Stimulated activated CD8-positive, alpha-beta memory T cell treated with anti-CD3 and anti-CD28 coated beads, Interleukin-7, amount 100 ng/mL, for 1 hour (primary cell): ENCODE measurements at places on chromosomes 2 and 18.

- DNase-seq, result no peak
Observed at GRCh38 chr2:45272549-45273265, 263.5 kb upstream of the SIX2 start.

- DNase-seq, result no peak
Observed at GRCh38 chr2:234632527-234633391, 135.9 kb upstream of the ARL4C start.

DNA sequence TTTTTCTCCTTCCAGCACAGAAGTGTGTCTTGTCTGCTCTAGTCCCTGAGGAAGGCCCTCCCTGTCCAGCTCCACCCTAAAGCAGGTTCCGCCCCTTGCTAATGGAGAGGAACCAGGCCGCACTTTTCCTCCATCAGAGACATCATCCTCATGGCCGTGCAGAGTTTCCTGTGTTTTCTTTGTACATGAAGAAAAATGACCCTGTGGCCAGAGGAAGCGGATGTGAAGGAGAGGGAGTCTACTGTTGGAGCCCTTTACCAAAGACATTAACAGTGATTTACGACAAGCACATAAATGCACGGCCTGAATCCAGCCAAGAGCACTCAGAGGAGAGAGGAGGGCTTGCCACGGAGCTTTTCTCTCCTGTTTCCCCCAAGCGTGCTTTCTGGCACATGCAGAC lies 109.5 kb downstream of the RNF144A start:
- no peak for DNase-seq

DNA sequence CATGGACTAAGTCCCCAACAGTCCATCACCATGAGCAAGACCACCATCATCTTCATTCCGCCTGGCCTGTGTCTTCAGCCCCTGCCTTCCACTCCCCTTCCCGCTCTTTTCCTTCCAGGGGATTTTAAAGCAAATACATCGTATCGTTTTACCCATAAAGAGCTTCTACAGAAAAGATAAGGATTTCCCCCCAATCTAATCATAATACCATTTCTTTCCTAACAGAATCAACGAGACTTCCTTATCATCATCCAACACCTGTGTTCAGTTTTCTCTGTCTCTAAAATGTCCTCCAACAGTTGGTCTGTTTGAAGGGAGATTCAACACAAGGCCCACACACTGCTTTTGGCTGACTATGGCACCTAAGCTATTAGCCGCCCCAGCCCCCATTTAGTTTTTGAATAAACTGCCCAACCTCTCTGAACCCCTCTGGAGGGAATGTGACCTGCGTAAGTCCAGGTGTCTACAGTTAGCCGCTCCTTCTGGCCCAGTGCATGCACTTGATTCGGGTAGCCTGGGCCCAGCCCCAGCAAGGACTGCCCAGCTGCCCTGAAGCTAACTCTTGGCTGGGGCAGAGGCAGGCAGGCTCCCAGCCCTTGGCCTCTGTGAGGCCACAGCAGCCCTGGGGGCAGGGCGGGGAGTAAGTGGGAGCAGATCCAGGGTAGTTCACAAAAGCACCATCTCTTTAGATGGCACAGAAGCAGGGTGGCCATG lies 25.3 kb upstream of the SEMA4C start:
- DNase-seq, result no peak

DNA sequence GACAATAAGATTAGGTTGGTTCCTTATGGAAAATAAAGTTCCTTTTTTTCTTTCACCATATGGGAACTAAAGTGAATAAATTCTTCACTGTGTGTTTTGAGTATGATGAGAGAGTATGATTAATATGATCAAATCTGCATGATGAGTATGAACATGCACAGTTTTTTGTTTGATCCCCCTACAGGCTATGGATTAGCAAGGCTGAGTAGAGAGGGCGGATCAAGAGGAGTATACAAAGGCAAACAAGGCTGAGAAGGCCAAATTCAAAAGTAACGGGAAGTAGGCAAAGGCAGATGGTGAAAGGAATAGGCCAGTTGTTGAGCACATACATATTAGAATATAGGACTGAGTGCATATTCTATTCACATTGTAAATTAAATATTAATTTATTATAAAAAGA lies 508.2 kb downstream of the LRRTM4 start:
- no peak for DNase-seq

GRCh38 chr18:63586431-63586830 lies 712 bp upstream of the SERPINB13 start:
- DNase-seq, result no peak

- DNase-seq, result no peak
Observed at GRCh38 chr2:170886386-170886785, 42.7 kb upstream of the GORASP2 start.

GRCh38 chr2:172339371-172340010 lies 87.9 kb upstream of the ITGA6 start:
- no peak for DNase-seq

DNA sequence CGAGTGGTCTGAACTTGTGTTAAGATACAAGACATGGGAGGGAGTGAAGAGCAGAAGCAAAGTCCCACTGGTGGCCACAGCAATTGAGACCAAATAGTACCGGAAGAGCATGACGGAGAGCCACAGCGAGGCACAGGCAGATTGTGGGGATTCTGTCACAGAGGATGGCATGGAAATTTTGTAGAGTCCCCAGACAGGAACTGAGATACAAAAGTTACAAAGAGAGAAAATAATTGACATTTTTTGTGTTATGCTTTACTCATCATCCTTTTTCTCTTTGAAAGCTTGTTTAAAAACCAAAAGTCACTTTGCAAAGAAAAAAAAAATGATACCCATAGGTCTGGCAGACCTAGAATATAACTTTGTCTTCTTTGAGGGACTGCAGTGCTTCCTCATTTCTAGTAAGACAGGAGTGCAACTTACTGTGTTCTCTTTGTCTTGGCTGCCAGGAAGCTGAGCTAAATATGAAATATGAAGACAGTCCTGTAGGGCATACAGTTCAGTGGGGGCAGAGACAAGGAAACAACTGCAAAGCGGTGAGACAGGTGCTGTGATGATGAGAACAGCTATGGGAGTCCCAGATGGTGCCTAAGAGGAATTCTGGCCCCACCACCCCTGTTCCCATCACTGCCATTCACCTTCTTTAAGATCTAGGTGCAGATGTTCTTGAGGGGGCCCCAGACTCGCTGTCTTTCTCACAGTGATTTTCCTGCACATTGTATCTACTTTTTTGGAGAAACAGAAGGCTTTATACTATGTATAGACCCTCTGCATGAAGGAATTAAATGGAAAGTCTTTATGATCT lies 5.2 kb downstream of the ARHGAP25 start:
- no peak for DNase-seq
